ENCODE measurements at places on chromosomes 11 and 22.

GRCh38 chr11:64006398-64006797 lies 20.2 kb downstream of the OTUB1 start:
- H3K4me3 ChIP-seq = no peak overlapping the region
- no peaks in the 10 kb centered on the region for H3K36me3 ChIP-seq
- H3K27me3 ChIP-seq = peaks cover 34% of the 10 kb centered on the region
- H3K4me1 ChIP-seq = peaks cover 5% of the 10 kb centered on the region

- no peak for DNase-seq
- H3K36me3 ChIP-seq = no peaks in the 10 kb centered on the region
- H3K4me1 ChIP-seq = peaks cover 15% of the 10 kb centered on the region
- no peak overlapping the region for H3K4me3 ChIP-seq
- peaks cover 3% of the 10 kb centered on the region for H3K27me3 ChIP-seq
Measured at GRCh38 chr11:111448831-111449557, 63.2 kb downstream of the BTG4 start.

DNA sequence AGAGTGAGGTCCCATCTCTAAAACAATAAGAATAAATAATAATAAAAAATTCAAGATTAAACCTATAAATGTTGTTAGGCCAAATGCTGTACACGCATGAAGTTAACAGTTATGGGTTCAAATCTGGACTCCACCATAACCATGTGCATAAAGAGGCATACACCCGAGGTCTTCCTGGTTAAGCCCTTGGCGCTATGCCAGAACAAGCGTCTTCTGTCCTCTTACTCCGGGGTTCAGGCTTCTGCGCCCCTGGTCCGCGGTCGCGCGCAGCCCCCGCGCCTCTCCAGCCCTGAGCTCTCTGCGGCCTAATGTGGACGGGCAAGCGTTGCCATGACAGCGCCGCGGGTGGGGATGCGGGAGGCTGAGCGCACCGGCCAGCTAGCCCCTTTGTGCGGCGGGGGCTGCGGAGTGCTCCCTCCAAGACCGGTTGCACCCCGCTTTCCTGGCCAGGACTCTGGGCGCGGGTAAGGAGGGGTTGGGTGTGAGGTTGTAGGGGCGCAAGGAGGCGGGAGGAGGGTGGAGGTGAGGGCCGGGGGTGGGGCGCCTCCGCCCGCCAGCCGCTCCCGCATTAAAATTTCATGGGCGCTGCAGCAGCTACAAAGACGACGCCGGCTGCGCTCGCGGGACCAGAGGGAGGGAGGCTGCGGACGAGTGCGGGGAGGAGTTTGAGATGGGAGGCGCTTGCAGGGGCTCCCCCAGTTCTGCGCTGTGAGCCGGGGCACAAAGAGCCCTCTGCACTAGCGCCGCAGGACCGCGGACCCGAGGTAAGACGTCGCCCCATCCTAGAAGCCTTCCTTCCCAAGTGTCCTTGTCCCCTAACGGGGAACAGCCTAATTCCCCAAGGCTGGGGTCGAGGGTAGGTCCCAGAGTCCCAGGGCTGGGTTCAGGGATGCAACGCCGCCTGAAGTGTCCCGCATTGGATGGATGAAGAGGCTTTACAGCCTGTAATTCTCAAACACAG lies at the start of gene MIAT:
Gene MIAT (plus strand): TSS at position 698 of the 961 bp plus-strand sequence.
- H3K36me3 ChIP-seq = peaks cover 1% of the 10 kb centered on the region
- DNase-seq = peak; percentile 90
- H3K27me3 ChIP-seq = peaks cover 4% of the 10 kb centered on the region
- H3K4me3 ChIP-seq = peak within 1 kb of the TSS; percentile 86
- H3K27ac ChIP-seq = peak within 1 kb of the TSS; percentile 90

DNA sequence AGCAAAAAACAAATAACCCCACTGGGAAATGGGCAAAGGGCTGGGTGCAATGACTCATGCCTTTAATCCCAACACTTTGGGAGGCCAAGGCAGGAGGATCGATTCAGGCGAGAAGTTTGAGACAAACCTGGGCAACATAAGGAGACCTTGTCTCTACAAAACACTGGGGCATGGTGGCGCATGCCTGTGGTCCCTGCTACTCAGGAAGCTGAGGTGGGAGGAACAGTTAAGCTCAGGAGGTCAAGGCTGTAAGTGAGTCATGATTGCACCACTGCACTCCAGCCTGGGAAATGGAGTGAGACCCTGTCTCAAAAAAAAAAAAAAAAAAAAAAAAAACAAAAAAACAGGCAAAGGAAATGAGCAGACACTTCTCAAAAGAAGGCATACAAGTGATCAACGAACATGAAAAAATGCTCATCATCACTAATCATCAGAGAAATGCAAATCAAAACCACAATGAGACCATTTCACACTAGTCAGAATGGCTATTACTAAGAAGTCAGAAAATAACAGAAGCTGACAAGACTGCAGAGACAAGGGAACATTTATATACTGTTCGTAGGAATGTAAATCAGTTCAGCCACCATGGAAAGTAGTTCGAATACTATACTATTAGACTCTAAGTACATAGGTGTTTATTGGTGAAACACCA lies 48.2 kb upstream of the SMCO4 start:
- peaks cover 12% of the 10 kb centered on the region for H3K27me3 ChIP-seq
- DNase-seq = no peak
- no peak overlapping the region for H3K4me3 ChIP-seq
- no peak overlapping the region for H3K27ac ChIP-seq

DNA sequence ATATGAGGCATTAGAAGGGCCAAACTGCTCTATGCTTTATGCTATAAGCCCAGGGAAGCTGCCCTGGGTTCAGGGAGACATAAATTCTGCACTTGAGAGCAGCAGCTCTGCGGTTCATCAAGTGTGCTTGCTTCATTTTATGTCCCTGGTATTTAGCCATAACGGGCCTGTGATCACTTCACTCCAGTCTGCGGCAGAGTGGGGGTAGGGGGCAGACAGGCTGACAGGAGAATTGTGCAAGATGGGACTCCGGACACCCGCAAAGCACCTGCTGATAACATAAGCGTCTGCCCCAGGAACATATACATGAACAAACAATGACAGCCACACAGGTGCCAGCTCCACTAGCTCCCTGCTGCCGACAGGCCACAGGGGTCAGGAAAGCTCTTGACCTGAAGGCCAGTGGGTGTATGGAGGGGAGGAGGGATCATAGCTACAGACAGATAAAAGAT lies 56.1 kb downstream of the SMCO4 start:
- no peaks in the 10 kb centered on the region for H3K27me3 ChIP-seq
- DNase-seq = no peak
- no peak overlapping the region for H3K4me3 ChIP-seq
- H3K4me1 ChIP-seq = no peaks in the 10 kb centered on the region
- no peak overlapping the region for H3K27ac ChIP-seq

DNA sequence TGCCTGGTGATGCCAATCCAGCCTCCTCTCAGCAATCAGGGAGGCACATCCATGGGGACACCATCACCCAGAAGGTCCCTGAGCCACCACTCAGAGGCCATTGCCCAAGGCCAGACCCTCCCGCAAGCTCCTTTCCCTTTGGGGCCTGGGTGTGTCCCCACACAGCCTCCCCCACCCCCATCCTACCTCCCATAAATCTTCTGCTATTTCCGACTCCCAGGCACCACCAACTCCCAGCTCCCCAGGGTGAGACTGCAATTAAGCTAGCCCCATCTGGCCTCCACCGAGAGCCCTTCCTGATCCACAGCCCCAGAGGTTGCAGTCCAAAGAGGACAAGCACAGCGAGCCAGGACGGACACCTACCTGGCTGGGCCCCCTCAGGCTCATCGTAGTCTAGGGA lies 6.3 kb downstream of the ARHGAP1 start:
- no peak for DNase-seq
- peaks cover 14% of the 10 kb centered on the region for H3K4me1 ChIP-seq
- H3K27me3 ChIP-seq = no peaks in the 10 kb centered on the region
- H3K36me3 ChIP-seq = peaks cover 4% of the 10 kb centered on the region
- no peak overlapping the region for H3K4me3 ChIP-seq

- H3K27ac ChIP-seq = no peak overlapping the region
- no peaks in the 10 kb centered on the region for H3K27me3 ChIP-seq
- peaks cover 39% of the 10 kb centered on the region for H3K4me1 ChIP-seq
- no peak for DNase-seq
- H3K36me3 ChIP-seq = peaks cover 17% of the 10 kb centered on the region
Measured at GRCh38 chr11:9840460-9841004, 176.7 kb downstream of the SWAP70 start.

DNA sequence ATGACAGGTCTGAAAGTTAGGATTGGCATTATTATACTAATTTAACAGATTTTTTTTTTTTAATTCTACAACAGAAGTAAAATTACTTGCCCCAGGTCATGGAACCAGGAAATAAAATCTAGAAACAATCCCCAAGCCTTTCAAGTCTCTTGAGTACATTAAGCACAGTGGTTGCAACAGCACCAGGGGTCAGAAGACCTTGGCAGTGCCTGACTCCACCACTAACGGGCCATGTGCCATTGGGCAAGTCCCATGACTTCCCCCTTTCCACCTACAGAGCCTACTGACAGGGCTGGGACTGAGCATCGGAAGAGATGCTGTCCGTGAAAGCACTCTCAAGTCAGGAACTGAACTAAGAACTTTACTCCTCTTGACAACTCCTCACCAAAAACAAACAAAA lies 98.6 kb upstream of the AKIP1 start:
- H3K36me3 ChIP-seq = no peaks in the 10 kb centered on the region
- peaks cover 27% of the 10 kb centered on the region for H3K27me3 ChIP-seq
- peaks cover 4% of the 10 kb centered on the region for H3K4me1 ChIP-seq
- no peak for DNase-seq
- H3K4me3 ChIP-seq = no peak overlapping the region

DNA sequence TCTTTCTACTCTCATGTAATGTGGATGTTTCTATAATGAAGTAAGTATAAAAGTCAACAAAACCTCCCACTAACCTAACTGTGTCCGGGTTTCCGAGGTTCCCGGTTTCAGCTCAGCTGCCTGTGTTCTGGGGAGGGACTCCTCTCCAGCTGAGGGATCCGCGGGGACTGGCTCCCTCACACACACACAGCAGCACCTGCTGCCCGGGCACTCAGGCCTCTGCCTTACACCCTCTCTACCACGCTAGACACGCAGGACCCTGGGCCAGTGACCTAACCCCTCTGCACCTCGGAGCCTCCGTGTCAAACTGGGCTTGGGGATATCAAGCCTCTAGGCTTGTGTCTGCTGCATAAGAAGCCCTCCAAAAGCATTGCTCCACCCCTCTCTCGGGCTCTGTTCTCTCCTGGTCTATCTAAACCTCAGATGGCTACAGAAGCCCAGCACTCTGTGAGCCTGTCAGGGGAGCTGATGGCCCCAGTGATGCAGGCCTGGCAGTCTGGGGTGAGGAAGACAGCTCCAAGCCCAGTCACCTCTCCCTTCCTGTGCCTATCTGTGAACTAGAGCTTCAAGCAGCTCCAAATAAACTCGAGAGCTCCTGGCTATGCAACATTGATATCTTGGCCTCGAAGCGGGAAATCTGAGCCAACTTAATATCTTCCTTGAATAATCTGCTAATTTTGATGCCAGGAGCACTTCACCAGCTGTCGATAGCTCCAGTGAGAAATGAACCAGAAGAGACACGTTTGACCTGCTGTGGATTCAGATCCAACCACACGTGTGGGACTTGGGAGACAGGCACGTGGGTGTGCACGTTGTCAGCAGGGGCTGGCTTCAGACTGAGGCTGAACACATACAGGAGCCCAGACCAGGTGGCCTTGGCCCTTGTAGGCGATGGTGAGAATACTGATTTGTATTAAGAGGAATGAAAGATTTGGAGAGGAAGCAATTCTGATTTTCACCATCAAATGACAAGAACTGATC lies 232.7 kb upstream of the B3GAT1 start:
- no peak overlapping the region for H3K27ac ChIP-seq
- H3K36me3 ChIP-seq = no peaks in the 10 kb centered on the region
- peaks cover 11% of the 10 kb centered on the region for H3K27me3 ChIP-seq
- DNase-seq = no peak

GRCh38 chr22:44711241-44711560 lies 9.2 kb downstream of the PRR5 start:
- no peak overlapping the region for H3K4me3 ChIP-seq
- no peaks in the 10 kb centered on the region for H3K27me3 ChIP-seq
- H3K36me3 ChIP-seq = peaks cover 1% of the 10 kb centered on the region
- H3K27ac ChIP-seq = peak overlapping the region; percentile 90
- peaks cover 30% of the 10 kb centered on the region for H3K4me1 ChIP-seq

DNA sequence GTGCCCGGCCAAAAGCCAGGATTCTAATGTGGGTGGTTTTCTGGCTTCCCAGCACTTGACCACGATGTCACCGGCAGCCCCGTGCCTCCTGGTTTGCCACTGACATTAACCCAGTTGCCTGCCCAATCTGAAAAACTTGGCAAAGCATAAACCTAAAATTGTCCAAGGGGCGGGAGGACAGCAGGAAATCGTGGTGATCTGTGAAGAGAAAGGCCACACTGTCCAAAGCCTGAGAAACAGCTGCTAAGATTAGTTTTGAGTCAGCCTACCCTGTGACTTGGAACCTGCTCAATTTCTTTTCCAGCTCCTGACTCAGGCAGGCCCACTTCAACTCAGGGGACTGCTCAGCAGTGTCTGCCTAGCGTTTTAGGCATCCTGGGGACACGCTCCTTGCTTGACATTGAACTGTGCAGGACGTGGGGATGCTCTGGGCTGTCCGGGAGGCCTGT lies 8.2 kb upstream of the F2 start:
- no peaks in the 10 kb centered on the region for H3K27me3 ChIP-seq
- H3K27ac ChIP-seq = no peak overlapping the region
- DNase-seq = no peak
- no peak overlapping the region for H3K4me3 ChIP-seq
- H3K36me3 ChIP-seq = peaks cover 13% of the 10 kb centered on the region

DNA sequence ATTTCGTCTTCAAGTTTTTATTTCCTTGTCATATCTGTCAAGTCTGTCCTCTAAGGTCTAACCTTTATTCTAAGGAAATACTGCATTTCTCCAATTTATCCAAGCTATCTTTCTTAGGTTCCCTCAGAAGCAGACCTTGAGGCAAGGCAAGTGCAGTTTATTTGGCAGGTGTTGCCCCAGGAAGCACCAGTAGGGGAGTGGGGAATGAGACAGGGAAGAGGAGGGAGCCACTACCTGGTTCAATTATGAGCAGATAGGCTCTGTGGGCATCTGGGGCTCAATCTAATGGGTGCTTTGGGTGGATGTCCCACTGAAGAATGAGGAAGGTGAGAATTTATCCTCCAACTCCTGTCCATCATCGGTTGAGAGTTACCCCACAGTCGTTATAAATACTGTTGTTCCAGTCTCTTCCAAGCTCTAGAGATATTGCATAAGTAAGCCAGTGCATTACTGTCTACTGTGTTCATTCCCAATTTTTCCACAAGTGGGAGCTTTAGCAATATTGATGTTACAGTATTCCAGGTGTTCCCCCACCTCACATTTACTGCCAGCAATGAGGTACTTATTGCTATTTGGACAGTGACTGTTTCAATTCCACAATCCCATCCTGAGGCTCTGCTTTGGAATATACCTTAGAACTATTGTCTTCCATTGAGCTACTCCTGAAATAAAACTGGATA lies 154.9 kb upstream of the CEP126 start:
- DNase-seq = no peak
- no peak overlapping the region for H3K27ac ChIP-seq
- no peaks in the 10 kb centered on the region for H3K27me3 ChIP-seq
- H3K36me3 ChIP-seq = no peaks in the 10 kb centered on the region
- H3K4me1 ChIP-seq = no peaks in the 10 kb centered on the region
- no peak overlapping the region for H3K4me3 ChIP-seq

DNA sequence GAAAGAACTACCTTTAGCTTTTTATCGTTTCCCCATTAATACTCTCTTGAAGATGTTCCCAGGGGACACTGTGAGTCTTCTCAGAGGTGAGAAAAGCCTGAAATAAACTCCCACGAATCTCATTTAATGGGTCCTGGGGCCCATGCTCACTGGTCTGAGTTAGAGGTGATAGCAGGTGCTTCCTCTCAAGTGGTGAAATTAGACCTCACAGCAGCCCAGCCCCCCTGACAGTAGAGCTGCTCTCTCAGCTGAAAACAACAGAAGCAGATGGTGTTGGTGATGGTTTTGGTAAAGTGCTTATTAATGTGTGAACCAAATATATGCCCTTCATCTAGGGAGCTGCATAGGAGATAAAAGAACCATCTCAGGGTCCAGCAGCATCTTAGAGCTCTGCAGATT lies 76.8 kb upstream of the VPREB1 start:
- H3K36me3 ChIP-seq = no peaks in the 10 kb centered on the region
- H3K4me1 ChIP-seq = peaks cover 12% of the 10 kb centered on the region
